ENCODE measurements at places on chromosomes 6 and 20.

DNA sequence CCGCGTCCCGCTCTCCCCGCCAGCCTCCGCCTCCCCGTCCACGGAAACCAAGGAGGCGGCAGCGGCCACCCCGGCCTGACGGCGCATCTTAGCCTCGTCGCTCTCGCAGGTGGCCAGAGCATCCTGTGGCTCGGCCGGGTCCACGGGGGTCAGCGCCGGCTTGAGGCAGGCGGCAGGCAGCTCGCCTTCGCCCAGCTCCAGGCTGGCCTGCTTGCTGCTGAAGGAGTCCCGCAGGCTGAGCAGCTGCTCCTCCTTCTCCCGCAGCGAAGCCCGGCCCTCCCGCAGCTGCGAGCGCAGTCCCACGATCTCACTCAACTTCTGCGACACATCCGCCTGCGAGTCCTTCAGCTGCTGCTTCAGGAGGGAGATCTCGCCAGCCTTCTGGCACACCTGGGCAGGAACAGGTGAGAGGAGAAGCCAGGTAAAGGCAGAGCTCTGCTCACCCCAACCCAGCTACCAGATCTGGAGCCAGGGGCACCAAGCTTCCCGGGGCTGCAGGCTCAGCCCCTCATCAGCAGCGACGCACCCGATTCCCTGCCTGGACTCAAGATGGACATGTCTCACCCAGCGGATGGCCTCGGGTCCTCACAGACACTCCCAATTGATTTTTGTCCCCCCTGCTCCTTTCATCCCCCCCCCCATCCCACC, 5.2 kb upstream of the FASTKD5 start:
- no peak for DNase-seq

GRCh38 chr20:6767536-6768227, at the start of gene BMP2:
Gene BMP2, plus strand, starts transcription at chr20:6767686. Its CDS starts 2,441 bp downstream, at chr20:6770127.
- peak; percentile 65 for DNase-seq

DNA sequence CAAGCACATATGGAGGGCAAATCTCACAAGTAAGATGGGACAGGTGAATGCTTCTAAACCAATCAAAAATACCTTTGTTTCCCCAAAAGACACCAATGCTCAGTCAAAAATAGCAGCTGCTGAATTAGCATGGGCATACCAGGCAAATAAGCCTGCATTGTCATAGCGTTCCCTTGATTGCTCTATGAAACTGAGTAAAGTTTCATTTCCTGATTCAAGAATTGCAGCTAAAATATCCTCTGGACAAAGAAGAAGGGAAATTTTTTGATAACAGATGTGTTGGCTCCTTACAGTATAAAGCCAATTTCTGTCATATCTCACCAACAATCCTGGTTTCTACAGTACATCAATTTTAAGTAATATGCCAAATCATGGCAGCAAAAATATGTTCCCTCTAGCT, 3.3 kb upstream of the TMEM14A start:
- DNase-seq: no peak

- no peak for DNase-seq
These were observed 152.4 kb upstream of the PROKR2 start for GRCh38 chr20:5469111-5469510.

DNA sequence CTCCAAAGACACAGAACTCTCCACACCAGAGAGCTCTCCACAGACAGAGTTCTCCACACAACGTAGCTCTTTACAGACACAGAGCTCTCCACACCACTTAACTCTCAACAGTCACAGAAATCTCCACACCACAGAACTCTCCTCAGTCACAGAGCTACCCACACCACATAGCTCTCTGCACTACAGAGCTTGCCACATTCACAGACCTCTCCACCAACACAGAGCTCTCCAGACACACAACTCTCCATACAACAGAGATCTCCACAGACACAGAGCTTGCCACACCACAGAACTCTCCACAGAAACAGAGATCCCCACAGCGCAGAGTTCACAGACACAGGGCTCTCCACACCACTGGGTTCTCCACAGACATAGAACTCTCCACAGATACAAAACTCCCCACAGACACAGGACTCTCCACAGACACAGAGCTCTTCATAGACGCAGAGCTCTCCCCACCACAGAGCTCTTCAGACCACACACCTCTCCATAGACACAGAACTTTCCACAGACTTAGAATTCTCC, 52.5 kb downstream of the ERMARD start:
- DNase-seq: no peak

- DNase-seq: no peak
These were observed 28.4 kb upstream of the LY86 start for GRCh38 chr6:6559994-6560570.

DNA sequence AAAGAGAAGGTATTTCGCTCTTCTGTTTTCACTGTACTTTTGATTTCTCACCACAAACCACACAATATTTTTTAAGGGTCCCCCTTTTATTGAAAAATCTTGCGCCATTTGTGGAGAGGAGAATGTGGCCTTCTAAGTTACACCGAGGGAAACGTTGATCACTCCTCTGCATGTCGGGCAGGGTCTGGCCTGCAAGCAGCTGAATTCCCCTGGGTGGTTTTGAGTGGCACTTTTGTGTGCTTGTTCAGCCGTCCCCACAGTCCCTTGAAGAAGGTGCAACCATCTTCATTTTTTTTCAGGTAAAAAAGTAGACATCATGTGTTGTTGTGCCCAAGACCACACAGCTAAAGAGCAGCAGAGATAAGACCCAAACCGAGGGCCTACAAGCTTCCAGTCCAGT, 6.1 kb downstream of the GPR31 start:
- no peak for DNase-seq

- no peak for DNase-seq
These were observed 30.1 kb downstream of the CASP8AP2 start for GRCh38 chr6:89859744-89860143.

DNA sequence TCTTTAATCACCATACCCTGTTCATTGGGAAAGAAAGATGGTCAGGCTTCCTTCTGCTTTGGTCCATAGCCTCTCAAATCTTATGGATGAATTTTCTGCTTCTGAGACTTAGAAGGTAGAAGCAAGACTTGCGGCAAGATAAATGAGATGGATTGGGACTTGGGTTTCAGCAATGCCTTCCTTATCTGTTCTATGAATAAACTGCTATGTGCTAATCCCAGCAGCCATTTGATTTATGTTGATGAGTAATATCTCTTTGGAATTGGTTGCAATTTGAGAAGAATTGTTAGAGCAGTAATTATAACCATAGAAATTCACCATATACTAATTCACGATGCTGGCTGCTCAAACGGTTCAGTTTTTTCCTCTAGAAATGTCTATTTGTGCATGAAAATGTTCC, 48.3 kb downstream of the TXLNB start:
- DNase-seq: no peak

GRCh38 chr20:58584881-58585752, 66.0 kb upstream of the STX16 start:
- DNase-seq: no peak

DNA sequence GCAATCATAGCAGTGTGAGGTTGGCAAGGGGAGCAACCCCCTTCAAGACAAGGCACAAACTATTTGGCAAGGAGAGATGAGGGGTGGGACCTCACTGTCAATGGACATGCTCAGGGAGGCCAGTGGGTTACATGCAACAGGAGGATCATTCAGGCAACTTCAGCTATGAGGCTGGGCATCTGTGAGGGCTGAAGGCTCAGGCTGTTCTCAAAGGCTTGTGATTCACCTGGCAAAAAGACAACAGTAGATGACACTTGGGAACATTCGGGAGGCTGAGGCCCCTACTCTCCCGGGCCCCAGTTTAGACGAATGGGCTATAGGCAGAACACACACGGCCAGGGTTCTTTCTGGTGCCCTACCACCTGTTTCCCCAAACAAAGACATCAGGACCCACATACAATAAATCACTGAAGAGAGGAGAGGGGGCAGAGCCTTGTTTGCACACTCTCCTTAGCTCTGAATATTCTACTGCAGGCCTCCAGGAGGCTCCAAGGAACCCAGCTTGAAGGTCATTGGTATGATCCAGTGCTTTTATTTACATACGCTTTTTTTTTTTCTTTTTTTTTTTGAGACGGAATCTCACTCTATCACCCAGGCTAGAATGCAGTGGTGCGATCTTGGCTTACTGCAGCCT, 7.9 kb downstream of the TUBB start:
- peak; percentile 53 for DNase-seq

DNA sequence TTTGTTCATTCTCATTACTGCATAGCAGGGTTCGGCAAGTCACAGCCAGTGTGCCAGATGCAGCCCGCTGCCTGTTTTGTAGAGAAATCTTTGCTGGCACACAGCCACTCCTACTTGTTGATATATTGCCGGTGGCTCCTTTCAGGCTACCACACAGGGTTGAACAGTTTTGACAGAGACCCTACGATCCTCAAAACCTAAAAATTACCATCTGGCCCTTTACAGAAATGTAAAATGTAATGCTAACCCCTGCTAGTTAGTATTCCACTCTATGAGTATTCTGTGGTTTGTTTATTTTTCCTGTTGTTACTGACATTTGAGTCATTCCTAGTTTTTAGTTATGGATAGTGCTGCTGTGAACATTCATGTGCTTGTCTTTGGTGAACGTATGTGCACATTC, 11.5 kb downstream of the DHX35 start:
- no peak for DNase-seq

DNA sequence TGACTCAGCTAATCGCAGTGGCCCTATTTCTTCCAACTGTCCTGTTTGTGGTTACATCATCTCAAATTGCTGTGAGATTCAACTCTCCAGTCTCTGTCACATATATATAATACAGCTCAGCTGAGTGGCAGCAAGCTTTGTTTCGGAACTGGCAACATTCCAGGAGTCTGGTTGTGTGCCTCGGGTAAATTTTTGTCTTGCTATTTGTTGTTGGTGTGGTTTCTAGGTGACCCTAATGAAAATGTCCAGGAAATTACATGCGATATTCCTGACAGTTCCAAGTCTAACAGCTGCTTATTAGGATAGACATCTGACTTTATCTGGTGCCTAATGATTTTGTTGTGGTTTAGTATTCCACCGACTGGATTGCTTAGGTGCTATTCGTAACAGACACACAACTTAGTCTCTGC, 581.8 kb downstream of the CD109 start:
- no peak for DNase-seq

DNA sequence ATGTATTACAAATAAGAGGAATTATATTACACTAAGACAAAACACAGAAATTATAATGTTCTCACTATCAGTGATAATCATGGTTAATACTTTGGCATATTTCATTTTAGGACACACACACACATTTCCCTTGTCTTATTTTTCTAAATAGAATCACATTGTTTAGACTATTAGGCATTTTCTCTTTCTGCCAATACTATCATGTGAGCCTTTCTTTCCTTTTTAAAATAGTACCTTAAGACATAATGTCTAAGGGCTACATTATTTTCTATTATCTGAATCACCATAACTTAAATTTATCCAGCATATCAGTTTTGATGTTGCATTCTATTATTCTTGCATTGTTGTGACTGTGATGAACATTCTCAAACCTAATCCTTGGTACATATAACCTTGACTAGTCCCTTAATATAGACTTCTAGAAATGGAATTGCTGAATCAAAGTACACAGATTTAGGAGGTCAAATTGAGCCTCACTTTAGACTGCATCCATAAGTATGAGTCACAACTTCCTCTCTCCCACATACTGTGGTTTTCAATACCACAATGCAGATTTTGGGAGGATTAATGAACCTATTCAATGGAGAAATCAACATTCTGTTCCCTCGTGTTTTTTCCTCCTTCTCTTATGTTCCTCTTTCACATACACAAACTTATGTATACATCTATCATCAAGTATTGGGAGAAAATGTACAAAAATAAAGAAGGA, 212.6 kb downstream of the MOXD1 start:
- DNase-seq: peak; percentile 18

Data from hematopoietic multipotent progenitor cell treated with erythropoietin and hydrocortisone succinate and interleukin-3 and kit ligand, for 4 days (in vitro differentiated cells).